ENCODE measurements at places on chromosomes 7 and 10.

GRCh38 chr10:62233356-62234076, 35.1 kb downstream of the RTKN2 start:
- DNase-seq = no peak

GRCh38 chr10:9781666-9782065, 1236.0 kb upstream of the CELF2 start:
- no peak for DNase-seq

GRCh38 chr7:99699946-99700345, 20.1 kb upstream of the CYP3A5 start:
- no peak for DNase-seq

DNA sequence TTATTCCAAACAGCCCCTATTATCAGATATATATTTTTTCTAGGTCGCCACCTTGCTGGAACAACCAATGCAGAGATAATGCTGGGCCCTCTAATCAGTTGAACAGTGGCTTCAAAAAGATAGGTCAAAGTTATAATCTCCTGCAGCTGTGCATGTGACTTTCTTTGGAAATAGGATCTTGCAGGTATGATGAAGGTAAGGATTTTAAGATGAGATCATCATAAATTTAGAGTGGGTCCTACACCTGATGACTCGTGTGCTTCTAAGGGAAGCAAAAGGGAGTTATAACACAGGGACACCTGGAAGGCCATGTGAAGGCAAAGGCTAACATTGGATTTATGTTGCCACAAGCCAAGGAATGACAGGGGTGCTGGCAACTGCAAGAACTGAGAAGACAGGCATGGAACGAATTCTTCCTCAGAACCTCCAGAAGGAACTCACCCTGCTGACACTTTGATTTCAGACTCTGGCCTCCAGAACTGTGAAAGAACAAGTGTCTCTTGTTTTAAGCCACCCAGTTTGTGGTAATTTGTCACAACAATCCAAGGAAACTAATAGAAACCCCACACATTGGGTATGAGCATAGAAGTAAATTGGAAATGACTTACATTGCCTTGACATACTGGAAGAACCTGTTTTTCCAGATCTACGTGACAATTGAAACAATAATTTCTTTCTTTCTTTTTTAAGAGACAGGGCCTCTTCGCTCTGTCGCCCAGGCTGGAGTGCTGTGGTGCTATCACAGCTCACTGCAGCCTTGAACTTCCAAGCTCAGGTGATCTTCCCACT, 34.4 kb downstream of the CCDC71L start:
- DNase-seq = no peak

DNA sequence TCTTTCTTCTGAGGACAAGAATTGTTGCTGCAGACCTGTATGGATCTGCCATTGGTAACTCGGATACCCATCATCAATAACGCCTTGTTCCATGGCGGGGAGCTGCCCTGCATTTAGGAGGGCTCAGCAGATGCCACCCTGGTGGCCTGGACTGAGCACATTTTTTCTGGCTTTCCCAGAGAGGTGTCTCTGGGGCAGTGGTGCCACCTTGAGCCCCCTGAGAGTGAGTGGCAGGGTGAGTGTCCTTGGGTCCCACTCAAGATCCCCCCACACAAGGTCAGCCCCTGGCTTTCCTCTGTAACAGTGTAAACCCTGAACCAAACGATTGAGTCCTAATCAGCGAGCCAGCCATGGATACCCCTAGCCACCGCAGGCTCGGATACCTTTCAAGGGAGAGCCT, 258.6 kb downstream of the GLRX3 start:
- no peak for DNase-seq

- DNase-seq = no peak
Measured at GRCh38 chr10:110502072-110502845, 4.6 kb downstream of the DUSP5 start.

DNA sequence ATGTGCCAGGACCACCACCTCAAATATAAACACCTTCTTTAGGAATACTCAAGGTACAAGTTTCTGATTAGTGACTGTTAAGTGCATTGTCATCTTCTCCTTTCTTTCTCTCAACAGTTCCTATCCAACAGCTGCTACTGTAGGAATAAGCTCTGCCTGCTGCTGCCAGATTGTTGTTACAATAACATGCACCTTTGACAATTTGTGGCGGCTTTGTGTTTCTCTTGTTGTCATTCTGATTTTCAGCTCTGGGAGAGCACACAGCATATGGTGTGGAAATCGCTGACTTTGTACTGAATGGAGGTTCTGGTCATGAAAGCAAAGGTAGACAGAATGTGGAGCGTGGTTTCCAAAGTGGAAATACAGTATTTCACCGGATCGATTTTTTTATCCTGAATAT, 182.8 kb downstream of the SEC23IP start:
- no peak for DNase-seq

GRCh38 chr7:99784007-99784406, at the start of gene CYP3A4:
TSS of gene CYP3A4 (minus strand) at chr7:99784184. CDS start at chr7:99784081, 103 bp downstream.
- no peak for DNase-seq

- no peak for DNase-seq
Measured at GRCh38 chr7:77537136-77537777, at the start of gene PTPN12. TSS of gene PTPN12 (plus strand) at chr7:77537295. CDS start at chr7:77537547, 252 bp downstream.

- no peak for DNase-seq
Measured at GRCh38 chr7:35645691-35646090, 49.2 kb downstream of the HERPUD2 start.

- DNase-seq = no peak
Measured at GRCh38 chr10:57262892-57263291, 901.8 kb upstream of the ZWINT start.

- DNase-seq = no peak
Measured at GRCh38 chr10:22704942-22705341, 9.4 kb downstream of the PIP4K2A start.

- DNase-seq = no peak
Measured at GRCh38 chr7:30598121-30598876, 3.6 kb downstream of the GARS1 start.

DNA sequence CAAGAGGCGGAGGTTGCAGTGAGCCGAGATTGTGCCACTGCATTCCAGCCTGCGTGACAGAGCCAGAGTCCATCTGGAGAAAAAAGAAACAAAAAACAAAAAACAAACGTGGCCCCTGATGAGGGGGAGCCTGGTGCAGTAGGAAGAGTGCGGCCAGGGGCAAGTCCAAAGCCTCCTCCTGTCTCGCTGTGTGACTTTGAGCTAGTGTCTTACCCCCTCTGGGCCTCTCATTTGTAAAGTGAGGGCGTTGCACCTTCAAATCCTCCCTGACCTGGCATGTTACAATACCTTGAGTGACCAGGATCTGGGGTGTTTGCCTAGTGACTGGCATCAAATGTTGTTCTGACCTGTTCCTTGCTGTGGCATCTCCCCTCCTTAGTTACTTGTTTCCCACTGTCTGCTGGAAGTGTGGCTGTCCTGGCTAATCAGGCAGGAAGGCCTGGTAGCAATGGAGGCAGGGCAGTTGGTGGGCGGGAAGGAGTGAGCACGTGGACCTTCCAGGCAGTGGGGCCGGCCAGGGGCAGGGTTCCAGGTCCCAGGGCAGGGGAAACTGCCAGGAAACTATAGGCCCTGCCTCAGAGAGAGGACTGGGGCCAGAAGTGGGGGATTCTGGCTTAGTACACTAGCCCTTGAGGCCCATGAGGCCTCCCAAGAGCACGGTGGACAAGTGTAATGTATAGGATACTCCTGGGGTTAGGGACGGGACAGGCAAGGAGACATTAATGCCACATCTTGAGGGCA, 24.5 kb upstream of the GOLGA7B start:
- DNase-seq = no peak

DNA sequence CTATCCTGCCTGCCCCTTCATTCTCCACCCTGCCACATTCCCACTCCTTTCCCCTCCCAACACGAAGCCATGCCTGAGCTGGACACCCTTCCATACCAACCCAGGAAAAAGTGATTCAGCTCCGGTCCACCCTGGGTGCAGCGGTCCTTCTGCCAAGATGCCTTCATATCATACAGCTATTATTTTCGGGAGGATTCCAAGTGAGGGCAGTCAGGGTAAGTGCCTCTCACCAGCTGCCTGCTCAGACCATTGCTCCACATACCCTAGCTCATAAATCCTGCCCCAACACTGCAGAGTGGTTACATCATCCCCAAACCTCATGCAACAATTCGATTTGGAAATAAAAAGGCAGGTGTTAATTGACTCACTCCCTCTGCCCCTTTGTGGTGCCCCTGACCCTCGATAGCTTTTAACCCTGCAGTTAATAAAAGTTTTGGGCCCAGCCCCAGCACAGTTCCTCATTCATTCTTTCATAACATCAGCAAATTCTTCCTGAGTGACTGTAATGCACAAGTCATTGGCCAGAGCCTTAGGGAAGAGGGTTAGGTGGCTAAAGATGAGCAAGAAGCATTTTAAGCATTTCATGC, 42.6 kb downstream of the ZNF503 start:
- DNase-seq = peak; percentile 54

DNA sequence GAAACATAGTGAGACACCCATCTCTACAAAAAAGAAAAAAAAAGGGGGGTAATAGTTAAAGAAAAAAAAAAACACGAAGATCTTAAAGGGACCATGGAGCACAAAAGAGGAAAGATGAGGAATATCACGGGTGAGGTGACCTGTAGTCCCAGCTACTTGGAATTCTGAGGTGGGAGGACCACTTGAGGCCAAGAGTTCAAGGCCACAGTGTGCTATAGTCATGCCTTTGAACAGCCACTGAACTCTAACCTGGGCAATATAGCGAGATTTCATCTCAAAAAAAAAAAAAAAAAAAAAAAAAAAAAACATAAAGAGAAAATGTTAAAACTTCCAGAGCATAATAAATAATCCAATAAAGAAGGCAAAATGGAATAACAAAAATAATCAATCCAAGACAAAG, 23.6 kb downstream of the AKR1D1 start:
- DNase-seq = no peak

Data from stromal cell of bone marrow (primary cell).